Esophagus squamous epithelium (tissue), 5 donors: ENCODE measurements at places on chromosomes 11 and 22. TPM values are rescaled to one million over a fixed set of nuclear protein-coding genes. Genes with fewer than 3 reads are reported as not detected.

GRCh38 chr11:117045196-117045595 is 53.0 kb downstream of the SIK3 start:
- no peak for DNase-seq

- no peak for DNase-seq
Observed at GRCh38 chr11:48164836-48165235, 51.8 kb upstream of the OR4B1 start.

- DNase-seq, result no peak
Observed at GRCh38 chr11:44611088-44611487, 45.6 kb downstream of the CD82 start.

- DNase-seq, result no peak
Observed at GRCh38 chr11:2212411-2213251, 41.0 kb upstream of the TH start.

DNA sequence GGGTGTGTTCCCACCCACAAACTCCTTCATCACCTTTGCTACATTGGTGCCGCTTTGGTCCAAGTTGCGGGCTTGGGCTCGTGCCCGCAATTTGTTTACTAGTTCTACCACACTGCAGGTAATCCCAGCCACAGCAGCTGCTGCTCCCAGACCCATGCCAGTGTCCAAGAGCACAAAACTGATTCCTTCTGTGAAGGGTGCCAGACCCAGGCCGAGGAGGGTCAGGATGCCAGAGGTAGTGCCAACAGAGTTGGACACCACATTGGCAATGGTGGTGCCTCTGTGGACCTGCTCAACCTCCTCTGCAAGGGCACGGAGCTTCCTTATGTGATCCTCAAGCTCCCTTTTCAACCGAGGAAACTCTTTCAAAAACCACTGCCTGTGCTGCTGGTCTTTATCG is 11.5 kb downstream of the APOL2 start:
- no peak for DNase-seq

- no peak for DNase-seq
Observed at GRCh38 chr11:8699903-8700302, 17.3 kb downstream of the RPL27A start.

DNA sequence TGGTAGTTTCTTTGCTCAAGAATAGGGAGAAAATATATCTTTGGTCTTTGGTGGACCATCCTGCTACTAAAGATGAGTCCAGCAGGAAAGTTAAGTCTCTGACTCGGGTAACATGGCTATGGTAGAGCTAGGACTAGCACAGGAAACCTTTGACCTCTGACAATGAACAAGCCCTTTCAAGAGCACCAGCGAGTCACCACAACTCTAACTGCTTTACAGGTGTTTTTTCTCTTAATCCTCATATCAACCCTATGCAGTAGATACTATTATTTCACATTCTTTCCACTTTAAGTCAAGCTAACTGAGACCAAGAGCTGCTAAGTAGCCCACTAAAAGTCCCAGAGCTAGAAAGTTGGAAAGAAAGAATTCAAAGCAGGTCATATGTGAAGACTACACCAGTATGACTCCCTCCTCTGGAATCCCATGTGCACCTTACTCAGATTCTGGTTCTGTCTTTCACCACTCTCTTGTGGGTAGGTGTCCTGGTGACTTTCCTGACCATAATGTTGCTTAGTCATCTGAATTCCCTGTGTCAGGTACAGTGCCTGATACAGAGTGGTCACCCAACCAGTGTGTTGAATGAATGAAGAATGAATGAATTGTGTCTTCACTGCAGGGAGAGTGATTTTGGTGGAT is 53.8 kb upstream of the ME3 start:
- no peak for DNase-seq

GRCh38 chr11:119772641-119773415 is 43.8 kb upstream of the NECTIN1 start:
- DNase-seq, result no peak

DNA sequence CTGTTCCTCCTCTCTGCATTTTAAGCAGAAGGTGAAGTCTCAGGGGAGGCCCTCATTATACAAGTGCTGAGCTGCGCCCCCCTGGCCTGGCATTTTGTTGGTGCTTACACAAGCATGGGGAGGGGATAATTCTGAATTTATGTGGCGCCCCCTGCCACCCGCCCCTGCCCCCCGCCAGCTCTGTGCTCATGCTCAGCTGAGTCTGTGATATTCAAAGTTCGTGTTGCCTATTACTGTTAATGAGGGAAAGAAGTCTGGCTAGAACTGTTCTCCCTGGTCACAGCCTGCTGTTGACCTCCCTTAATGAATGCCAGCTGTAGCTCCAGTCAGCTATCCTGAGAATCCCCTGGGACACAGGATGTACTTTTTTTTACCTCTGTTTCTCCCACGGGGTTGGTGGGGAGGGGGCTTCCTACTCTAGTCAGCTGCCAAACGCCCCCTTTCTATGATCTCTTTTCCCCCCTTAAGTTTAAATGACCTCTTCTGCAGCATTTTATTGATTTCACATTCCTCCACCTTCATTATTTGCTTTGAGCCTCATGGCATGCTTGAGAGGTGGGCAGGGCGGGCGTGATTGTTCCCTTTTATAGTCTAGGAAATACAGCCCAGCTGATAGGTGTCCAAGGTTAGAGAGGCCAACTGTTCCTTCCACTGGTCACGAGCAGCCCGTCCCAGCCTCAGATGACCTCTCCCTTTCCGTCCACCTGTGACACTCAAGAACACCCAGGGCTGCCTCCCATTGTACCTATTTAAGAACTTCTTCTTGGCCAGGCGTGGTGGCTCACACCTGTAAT is 12.2 kb downstream of the USP2 start:
- no peak for DNase-seq

- DNase-seq, result no peak
Observed at GRCh38 chr22:31932863-31933262, 11.5 kb upstream of the YWHAH start.

DNA sequence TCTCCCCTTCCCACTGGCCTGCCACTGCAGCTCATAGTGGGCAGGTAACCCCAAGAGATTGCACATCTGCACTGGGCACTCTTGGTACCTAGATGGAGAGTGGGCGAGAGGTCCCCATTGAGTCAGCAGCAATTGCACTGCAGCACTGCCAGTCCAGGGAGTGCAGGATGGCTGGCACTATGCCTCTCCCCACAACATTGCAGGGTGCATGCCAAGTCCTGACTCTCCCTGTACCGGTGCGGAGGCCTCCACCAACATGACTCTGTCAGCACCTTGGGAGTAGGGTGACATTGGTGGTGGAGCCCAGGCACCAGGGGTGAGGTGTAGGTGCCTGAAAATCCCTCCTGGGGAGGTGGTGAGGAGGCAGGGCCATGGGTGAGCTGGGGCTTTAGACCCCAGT is 82.2 kb downstream of the TRAF6 start:
- no peak for DNase-seq

DNA sequence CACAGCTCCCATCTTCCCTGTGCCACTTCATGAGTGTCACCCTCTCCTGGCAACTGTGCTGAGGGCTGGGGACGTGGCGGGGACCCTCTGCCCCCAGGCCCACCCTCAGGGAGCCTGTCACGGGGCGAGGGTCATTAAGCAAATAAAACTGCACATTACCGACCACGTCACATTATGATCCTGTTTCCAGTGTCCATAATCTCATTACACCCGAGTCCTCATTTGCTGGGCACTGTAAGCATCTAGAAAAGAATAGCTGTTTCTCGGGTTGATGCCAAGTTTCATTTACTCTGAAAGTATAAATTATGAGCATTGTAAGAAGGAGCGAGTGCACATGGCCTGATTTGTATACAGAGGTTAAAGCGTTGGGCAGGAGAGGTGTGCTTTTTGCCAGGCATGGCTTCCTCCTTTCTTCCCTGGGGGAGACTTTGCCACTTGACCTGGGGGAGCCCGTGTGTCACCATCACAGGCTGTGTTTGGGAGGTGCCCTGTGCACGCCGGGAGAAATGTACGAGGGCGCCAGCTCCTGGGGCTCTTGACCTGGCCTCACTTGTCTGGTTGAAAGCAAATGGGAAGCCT is 50.5 kb downstream of the LRP5 start:
- DNase-seq, result no peak

DNA sequence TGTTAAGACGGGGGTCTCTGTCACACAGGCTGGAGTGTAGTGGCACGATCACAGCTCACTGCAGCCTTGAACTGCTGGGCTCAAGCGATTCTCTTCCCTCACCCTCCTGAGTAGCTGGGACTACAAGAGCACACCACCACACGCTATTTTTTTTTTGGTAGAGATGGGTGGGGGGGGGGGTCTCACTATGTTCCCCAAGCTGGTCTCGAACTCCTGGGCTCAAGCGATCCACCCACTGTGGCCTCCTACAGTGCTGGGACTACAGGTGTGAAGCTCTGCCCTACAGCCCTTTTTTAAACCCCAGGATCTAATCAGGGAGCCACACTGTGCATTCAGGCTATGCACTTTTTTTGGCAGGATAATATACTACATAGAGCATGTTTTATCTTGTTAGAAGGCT is 1.4 kb upstream of the DHCR7 start:
- no peak for DNase-seq

GRCh38 chr11:47467357-47467756 is 18.4 kb upstream of the RAPSN start:
- DNase-seq, result no peak

DNA sequence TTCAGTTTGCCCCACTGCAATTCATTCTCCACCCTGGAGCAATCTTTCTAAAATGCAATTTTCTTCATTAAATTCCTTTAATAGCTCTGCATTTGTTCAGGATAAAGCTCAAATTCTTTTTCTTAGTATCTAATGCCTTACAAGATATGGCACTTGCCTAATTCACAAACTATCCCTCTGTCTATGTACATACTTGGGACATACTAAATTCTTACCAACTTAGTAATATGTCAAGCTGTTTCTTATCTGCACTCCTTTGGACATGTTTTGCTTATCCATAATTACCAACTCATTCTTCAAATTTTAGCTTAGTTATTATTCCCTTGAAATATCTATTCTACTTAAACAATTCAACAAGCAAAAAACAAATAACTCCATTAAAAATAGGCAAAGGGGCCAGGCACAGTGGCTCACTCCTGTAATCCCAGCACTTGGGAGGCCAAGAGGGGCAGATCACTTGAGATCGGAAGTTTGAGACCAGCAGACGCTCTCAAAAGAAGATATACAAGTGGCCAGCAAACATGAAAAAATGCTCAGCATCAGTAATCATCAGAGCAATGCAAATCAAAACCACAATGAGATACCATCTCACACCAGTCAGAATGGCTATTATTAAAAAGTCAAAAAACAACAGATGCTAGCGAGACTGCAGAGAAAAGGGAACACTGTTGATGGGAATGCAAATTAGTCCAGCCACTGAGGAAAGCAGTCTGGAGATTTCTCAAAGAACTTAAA is 96.9 kb downstream of the FAM76B start:
- no peak for DNase-seq

DNA sequence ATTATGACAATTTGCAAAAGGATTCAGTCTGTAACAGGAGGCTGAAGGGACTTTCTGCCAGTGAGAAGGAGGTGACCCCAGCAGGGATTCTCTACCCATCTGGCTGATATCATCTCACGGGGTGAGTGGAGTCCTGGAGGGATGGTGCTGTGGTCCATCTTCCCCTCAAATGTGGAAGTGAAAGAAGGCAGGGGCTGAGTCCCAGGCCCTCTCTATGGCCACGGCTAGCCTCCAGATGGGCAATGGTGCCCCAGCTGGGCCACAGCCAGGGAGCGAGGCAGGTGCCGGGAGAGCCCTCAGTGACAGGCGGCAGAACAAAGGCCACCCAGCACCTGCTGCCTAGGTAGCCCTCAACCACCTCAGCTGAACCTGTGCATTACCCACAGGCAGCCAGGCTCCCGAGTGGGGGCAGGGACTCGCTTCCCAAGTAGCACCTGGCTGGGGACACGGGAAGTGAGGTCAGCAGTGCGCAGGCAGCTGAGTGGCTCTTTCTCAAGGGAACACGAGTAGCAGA is 6.7 kb downstream of the NECTIN1 start:
- no peak for DNase-seq

DNA sequence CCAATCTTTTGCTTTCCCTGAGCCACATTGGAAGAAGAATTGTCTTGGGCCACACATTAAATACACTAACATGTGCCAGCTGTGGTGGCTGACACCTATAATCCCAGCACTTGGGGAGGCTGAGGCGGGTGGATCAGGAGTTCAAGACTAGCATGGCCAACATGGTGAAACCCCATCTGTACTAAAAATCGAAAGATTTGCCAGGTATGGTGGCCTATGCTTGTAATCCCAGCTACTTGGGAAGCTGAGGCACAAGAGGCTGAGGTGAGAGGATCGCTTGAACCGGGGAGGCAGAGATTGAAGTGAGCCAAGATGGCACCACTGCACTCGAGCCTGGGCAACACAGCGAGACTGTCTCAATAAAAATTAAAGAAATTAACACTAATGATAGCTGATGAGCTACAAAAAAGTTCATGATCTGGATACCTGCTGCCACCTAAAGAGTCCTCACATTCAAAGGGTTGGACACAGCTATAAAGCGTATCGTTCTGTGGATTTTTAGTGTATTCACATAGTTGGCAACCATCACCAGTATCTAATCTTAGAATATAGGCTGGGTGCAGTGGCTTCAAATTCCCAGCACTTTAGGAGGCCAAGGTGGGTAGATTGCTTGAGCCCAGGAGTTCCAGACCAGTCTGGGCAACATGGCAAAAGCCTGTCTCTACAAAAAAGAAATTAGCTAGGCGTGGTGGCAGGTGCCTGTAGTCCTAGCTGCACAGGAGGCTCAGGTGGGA is 3.4 kb upstream of the LDHC start:
- no peak for DNase-seq

GRCh38 chr11:96125400-96125799 is 201.5 kb upstream of the MTMR2 start:
- DNase-seq, result no peak

- no peak for DNase-seq
Observed at GRCh38 chr11:1220941-1221721, 1.7 kb upstream of the MUC5B start.

- no peak for DNase-seq
Observed at GRCh38 chr11:109747839-109748238, 325.8 kb downstream of the C11orf87 start.

- no peak for DNase-seq
Observed at GRCh38 chr22:32622004-32622743, 147.6 kb downstream of the FBXO7 start.

- no peak for DNase-seq
Observed at GRCh38 chr11:21364866-21365624, 695.7 kb downstream of the NELL1 start.

DNA sequence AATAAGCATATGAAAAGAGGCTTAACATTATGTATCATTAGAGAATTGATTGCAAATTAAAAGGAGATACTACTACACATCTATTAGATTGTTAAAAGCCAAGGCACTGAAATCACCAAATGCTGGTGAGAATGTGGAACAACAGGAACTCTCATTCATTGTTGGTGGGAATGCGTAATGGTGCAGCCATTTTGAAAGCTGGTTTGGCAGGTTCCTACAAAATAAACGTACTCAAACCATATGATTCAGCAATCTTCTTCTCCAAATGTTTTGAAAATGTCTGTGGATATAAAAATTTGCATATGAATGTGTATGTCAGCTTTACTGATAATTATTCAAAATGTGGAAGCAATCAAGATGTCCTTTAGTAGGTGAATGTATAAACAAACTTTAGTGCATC is 176.4 kb upstream of the PLET1 start:
- DNase-seq, result no peak

RAG2 gene
- total RNA-seq, result not detected

GLYAT gene
- not detected for total RNA-seq

OR2AT4 gene
- total RNA-seq, result not detected

PRR33 gene
- not detected for total RNA-seq

GAL3ST1 gene
- not detected for total RNA-seq

PPARA gene
- 18.5 TPM for total RNA-seq

VWA5A gene
- 19.8 TPM for total RNA-seq
